ENCODE measurements at places on chromosomes 13 and 19.

- peak; percentile 98 for DNase-seq
Observed at GRCh38 chr13:100394005-100394695, 194.4 kb downstream of the GGACT start.

DNA sequence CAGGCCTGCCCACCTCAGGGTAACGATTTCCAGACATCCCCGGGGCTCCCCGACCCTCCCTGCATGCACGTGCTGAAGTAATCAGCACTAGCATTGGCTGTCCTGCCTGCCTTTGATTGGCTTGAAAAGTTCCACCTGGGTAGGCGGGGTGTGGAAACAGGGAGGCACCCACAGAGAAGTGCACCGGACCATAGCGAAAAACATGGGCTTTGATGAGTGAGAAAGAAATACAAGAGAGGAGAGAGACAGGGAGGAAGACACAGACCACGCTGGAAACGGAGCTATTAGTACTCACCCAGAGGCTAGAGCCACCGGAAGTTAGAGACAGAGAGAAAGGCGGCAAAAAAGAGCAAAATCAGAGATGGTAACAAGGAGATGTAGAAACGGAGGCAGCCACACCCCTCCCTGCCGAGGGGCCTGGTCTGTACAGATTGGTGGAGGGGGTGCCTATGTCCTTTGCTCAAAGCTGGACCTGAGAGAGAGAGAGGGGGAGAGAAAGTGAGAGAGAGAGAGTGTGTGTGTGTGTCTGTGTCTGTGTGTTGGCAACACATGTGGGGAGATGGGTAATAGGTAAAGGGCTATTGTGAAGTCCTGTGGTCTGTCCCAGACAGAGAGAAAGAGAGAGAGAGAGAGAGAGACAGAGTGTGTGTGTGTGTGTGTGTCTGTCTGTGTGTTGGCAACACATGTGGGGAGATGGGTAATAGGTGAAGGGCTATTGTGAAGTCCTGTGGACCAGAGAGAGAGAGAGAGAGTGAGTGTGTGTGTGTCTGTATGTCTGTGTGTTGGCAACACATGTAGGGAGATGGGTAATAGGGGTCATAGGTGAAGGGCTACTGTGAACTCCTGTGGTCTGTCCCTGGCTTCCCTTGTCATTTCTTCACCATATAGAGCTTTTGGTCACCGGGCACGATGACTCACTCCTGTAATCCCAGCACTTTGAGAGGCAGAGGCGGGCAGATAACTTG lies 2.9 kb downstream of the CGB3 start:
- peak; percentile 70 for DNase-seq

DNA sequence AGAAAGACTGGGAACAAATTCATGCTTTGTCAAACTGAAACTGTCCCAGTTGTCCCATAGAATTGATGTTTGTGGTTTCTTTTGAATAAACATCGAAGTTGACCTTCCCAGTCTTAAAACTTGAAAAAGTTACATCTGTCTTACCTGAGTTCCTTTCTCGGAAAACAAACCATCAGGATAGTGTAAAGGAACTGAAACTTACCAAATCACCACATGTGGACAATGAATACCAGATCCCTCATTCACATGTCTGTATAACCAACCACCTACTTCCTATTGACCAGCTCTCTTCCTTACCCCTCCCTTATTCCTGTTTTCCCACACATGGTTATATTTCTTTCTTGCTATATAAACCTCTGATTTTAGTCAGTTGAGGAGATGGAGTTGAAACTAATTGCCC lies 791.7 kb upstream of the PCDH20 start:
- no peak for DNase-seq

DNA sequence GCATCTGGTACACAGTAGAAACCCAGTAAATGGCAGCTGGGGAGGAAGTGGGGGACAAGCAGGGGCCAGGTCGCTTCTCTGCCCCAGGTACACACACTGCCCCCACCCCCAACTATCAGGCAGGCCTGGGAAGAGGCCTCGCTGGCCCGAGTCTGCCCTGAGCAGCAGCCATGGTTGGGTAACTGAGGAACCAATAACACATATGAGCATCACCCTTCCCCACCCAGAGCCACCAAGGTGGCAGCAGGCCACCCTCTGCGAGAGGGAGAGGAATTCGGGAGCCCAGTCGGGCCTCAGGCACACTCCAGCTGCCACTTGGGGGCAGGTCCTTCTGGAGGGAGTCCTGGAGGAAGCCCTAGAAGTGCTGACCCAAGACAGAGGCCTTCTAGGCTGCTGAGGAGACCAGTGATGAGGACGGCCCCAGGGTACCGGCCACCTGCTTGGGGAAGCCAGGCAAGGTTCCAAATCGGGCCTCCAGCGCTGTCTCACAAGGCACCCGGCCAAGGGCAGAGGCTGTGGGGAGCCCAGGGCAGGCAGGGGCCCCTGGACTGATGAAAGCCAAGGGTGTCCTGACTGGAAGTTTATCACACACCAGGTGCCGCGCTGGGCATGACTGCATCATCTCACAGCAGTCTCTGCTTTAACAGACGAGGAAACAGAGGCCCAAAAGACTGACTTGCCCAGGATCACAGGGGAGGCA lies 14.0 kb upstream of the KPTN start:
- no peak for DNase-seq

GRCh38 chr13:24168392-24168750 lies 7.9 kb downstream of the SPATA13 start:
- DNase-seq = peak; percentile 41

DNA sequence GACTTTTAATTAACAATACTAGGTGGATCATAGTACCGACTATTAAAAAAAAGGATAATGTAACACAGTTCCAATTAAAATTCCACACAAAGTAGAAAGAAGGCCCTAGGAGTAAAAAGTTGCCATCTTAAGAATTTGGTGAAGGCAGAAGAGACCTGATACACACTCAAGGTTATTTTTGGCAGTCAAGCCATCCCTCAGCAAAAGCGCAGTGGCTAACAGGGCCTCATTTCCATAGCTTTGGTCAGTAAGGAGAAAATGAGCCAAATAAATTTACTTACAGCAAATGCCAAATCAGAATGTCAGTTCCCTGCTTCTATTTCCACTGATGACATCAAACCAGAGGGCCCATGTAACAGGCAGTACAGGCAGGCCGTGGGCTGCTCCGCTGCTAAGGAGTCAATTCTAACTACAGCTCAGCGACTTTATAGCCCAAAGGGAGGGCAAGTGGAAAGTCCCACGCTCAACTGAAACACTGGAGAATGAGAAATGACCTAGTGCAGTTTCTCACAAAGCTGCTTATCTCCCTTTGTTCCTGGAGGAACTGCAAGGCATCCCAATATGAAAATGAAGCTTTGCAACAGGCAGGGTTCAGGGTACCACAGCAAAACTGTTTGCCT lies 6.3 kb downstream of the ARGLU1 start:
- peak; percentile 31 for DNase-seq

GRCh38 chr13:35448465-35448864 lies 28.0 kb downstream of the MAB21L1 start:
- DNase-seq = no peak

- peak; percentile 90 for DNase-seq
Observed at GRCh38 chr19:46958532-46958931, 61.1 kb upstream of the NPAS1 start.

GRCh38 chr19:720345-721160 lies 11.8 kb downstream of the PALM start:
- no peak for DNase-seq

DNA sequence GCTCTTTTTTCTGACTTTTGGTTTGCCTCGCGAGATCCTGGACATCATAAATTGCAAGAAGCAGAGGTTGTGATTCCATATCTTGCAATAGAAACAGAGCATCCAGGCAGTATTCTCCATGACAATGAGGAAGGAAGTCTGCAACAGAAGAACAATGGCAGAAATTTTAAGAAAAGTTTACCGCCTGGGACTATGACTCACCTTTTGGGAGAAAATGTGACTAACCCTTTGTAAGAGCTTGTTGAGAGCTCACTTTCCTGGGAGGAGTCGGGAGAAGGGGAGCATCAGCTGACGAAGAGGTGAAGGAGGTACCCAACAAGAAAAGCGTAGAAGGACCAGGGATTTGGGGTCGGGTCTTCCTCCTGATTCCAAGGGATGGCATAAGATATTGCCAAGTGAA lies 34.3 kb upstream of the TNFSF11 start:
- DNase-seq = peak; percentile 73

- DNase-seq = peak; percentile 87
Observed at GRCh38 chr19:6086068-6086788, 24.1 kb downstream of the RFX2 start.

DNA sequence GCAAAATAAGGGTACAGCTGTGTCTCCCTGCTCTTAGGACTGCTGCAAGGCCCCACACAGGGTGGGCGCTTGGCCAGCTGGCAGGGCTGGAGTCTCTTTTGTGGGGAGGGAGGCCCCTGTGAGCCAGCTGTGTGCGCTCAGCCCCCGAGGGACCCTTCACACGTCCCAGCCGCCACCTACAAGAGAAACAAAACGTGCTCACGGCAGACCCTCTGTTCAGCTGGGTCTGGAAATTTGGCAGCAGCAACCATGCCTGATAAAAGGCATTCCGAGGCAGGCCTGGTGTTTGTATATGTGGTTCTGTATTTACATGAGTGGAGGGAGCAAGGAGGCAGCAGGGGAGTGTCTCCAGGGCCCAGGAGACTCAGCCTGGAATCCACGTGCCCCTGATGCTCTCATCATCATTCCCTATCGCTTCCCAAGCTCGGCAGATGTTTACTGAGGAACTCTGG lies 49.7 kb downstream of the CRTC1 start:
- peak; percentile 60 for DNase-seq

GRCh38 chr13:89150362-89150761 lies 1479.2 kb downstream of the SLITRK5 start:
- no peak for DNase-seq

DNA sequence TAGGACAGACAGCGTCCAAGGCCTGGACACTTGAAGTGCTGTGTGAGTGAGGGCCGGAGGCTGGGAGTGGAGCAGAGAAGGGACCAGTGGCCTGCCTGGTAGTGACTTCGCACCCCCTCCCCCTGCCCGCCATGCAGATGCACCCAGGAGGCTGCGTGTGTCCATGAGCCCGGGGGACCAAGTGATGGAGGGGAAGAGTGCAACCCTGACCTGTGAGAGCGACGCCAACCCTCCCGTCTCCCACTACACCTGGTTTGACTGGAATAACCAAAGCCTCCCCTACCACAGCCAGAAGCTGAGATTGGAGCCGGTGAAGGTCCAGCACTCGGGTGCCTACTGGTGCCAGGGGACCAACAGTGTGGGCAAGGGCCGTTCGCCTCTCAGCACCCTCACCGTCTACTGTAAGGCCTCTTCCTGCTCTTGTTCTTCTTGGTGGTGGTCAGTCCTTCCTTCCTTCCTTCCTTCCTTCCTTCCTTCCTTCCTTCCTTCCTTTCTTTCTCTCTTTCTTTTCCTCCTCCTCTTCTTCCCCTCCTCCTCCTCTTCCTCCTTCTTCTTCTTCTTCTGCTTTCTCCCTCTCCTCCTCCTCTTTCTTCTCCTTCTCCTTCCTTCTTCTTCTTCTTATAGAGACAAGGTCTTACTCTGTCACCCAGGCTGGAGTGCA lies 6.0 kb upstream of the FFAR1 start:
- no peak for DNase-seq

DNA sequence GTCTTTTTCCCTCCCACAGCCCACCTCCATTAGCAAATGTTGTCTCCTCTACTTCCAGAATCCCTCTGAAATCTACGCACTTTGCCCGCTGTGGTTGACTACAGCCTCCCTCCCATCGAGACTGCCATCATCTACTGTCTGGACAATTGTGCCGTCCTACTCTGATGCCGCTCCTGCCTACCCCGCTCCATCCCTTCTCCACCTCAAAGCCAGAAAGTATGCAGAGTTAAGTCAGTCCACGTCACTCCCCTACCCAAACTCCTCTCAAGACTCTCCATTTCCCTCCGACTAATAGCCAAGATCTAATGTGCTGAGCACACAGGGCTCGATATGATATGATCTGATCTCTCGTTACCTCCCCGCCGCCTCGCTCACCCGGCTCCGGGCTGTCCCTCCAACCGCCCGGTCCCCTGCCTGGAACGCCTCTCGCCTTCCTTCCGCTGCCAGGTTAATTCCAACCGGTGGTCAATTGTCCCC lies 556 bp downstream of the CACTIN start:
- no peak for DNase-seq

DNA sequence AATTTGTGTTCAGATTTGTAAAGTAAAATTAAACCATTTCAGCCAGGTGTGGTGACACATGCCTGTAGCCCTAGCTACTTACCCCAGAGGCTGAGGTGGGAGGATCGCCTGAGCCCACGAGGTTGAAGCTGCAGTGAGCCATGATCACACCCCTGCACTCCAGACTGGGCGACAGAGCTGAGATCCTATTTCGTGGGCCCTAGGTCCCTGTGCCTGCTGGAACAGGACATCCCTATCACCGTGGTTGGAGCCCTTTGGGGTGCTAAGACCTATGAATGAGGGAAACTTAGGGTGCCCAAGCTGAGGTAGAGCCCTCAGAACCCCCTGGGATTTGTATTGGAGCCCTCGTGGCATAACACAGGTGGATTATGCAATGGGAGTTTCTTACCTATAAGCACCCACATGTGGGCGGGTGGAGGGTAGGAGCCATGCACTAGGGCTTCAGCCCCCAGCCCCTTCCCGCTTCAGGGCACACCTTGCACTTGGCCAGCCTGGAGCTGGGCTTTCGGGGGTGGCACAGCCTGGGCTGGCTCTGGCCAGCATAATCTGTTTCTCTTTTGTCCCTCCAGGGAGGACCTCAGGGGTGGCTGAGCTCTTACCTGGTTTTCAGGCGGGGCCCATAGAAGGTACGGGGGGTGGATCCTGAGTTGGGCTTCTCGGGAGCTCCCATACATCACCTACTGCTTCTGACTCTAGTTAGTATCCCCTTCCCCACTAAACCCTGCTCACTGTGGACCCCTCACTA lies 7.2 kb upstream of the USF2 start:
- no peak for DNase-seq

GRCh38 chr19:30369833-30370232 lies 2.4 kb upstream of the ZNF536 start:
- no peak for DNase-seq

- DNase-seq = no peak
Observed at GRCh38 chr13:36753176-36753575, 65.8 kb upstream of the RFXAP start.

- peak; percentile 49 for DNase-seq
Observed at GRCh38 chr13:40445557-40445990, 220.9 kb downstream of the FOXO1 start.

- DNase-seq = no peak
Observed at GRCh38 chr19:4939466-4939865, 29.4 kb upstream of the KDM4B start.

DNA sequence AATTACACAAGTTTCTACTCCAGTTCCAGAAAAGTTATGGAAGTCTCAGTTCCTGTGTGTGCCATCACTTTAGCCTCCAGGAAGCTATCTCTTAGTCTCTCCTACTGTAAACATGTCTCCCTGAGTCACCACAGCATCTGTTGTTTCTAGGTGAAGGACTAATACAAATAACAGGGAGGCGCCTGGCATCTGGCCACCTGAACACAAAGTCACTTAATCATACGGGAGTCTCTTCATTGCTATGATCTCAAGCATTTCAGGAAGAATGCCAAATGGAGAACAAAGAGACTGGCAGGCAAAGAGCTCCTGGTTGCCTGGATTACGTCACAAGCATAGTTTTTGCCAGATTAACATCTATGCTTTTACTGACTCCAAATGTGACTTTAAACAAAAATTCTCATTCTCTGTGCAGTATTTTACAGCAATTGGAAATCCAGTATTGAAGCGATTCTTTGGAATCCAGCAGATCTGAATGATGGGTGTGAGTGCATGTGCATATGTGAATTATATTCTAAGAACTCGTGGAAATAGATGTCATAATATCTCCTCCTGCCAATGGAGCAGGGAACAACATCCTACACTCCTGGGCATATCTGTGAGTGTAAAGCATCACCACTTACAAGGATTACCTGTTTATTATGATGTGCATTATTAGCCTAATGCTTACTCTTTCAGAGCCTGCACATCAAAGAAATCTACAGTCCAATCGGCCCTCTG lies 572.8 kb downstream of the PCDH9 start:
- peak; percentile 99 for DNase-seq

GRCh38 chr13:47129461-47129860 lies 232.6 kb upstream of the HTR2A start:
- no peak for DNase-seq
